ENCODE measurements at places on chromosomes 4 and X.

GRCh38 chr4:78662658-78663057, 111.1 kb downstream of the ANXA3 start:
- DNase-seq, result no peak

DNA sequence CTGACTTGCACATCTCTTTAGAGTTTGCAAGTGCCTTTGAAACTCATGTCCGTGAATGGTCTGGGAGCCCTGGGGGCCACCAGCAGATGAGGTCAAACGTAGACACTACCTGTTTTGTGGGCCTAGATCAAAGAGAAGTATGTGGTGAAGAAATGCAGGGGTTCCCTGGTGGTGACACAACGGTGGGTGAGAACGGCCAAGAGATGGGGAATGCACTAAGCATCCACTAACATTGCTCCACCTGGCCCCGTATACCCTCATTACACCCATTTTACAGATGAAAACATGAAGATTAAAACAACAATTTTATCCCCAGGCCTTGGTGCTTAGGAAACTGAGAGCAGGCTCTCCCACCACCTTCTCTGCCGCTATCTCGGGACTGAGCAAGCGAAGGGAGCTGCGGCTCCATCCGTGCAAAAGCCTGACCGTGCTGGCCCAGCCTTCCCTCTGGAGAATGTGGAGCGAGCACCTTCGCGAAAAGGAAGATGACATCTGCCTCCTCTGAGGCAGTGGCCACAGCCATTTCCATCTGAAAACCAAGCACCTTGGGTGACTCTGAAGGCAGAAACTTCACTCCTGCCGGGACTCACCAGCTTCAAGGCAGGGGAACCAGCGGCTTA, 91.9 kb downstream of the EVC2 start:
- DNase-seq, result no peak

DNA sequence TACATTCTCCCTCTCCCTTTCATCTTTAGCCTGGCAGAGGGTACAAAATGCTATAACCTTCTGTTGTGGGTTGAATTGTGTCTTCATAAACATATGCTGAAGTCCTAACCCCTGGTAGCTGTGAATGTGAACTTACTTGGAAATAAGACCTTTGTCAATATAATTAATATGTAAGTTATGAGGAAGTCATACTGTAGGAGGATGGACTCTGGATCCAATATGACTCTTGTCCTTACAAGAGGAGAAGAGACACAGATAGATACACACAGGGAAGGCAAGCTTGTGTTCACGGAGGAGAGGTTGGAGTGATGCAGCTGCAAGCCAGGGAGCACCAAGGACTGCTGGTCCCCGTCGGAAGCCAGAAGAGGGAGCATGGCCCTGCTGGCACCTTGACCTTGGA, 94.7 kb downstream of the SLC2A9 start:
- no peak for DNase-seq

DNA sequence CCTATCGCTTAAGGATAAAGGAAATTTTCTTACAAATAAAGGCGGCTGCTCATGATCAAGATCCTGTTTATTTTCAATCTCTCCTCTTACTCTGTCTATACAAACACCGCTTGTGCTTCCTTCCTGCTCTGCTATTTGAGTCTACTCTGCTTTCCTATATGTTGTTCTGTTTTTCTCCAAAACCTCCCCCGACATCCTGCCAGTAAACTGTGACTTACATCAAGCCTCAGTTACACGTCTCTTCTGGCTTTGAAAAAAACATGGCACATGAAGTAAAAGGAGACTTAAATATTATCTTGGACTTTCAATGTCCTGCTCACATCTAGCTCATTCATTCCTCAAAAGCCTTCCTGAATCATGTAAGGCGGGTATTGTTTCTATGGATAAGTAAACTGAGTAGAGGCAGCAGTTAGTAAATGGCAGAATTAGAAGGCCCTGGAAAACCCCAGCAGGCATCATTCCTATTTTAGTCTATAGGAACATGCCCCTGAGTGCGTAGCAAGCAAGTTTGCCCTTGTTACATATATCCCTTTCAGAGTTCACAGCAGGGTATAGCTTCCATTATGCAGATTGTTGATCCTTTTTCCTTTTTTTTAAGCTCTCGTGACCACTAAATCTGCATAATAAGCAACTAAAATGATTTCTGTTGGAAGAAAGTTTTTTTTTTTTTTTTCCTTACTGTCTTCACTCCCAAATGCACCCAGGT, 280.1 kb downstream of the RAPGEF2 start:
- peak; percentile 30 for DNase-seq

GRCh38 chr4:166049036-166049435, 176.0 kb downstream of the TLL1 start:
- DNase-seq, result no peak

- DNase-seq, result no peak
Observed at GRCh38 chr4:8209181-8209874, 10.2 kb downstream of the SH3TC1 start.

DNA sequence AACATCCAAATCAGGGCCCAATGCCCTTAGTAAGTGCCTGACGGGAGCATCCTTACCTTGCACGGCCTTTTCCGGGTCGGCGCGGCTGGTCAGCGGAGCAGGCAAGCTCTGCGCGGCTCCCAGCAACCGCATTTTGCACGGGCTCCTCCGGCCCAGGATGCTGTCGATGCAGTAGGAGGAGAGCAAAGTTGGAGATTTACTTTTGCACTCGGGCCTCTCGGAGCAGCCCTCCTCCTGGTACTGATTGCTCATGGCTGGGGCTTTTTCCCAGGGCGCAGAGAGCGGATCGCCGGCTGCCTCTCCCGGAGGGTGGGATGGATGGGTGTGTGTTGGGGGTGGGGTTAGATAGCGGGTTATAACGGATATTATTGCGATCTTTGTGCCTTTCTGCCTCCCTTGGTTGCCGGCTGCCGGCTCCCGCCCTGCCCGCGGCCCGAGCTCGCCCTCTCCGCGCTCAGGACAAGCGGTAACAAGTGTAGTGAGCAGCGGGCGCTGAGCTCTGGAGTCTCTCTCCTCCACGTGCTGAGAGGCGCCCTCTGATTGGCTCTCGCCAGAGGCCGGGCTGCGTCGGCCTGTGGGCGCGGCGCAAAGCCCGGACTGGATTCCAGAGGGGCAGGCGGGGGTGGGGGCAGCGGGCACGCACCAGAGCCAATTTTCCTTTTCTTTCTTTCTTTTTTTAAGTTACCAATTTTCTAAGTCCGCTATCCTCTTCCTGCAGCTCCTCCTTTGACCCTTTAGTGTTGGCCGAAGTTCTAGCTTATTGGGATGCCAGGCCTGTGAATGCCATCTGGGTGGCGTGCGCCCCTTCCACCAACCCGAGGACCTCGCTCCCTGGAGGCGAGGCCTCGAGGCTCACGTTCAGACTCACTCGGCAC, at the start of gene ARX:
TSS of gene ARX (minus strand) at position 480 of the 875 bp plus-strand sequence. CDS start at position 252, 228 bp downstream.
- DNase-seq, result peak; percentile 90

GRCh38 chr4:20544645-20545044, 155.6 kb upstream of the PACRGL start:
- DNase-seq, result no peak

GRCh38 chr4:156732634-156733033, 239.0 kb downstream of the PDGFC start:
- no peak for DNase-seq

- no peak for DNase-seq
Observed at GRCh38 chr4:37767546-37767945, 58.9 kb upstream of the PGM2 start.

GRCh38 chr4:71009086-71009485, 15.6 kb downstream of the DCK start:
- no peak for DNase-seq

DNA sequence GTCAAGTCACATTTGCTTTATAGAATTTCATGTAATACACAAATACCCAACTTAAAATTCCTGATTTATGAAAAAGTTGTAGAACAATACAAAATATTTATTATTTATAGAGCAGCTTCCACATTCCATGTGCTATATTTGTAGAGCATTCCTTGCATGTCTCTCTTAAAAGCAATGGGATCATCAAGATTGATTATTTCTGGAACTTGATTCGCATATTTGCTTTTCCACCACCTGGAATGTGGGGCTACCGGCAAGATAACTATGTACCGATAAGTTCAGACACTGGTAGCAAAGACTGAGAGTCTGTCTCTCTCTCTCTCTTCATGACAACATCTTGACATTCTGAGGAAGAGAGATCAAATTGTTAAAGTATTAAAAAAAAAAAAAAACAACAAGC, 59.3 kb downstream of the MAPK10 start:
- DNase-seq, result no peak

- no peak for DNase-seq
Observed at GRCh38 chr4:53861856-53862610, 202.4 kb downstream of the CHIC2 start.

GRCh38 chr4:52198294-52198693, 147.2 kb downstream of the SPATA18 start:
- DNase-seq, result no peak

GRCh38 chrX:79592259-79592658, 225.1 kb upstream of the ITM2A start:
- no peak for DNase-seq

DNA sequence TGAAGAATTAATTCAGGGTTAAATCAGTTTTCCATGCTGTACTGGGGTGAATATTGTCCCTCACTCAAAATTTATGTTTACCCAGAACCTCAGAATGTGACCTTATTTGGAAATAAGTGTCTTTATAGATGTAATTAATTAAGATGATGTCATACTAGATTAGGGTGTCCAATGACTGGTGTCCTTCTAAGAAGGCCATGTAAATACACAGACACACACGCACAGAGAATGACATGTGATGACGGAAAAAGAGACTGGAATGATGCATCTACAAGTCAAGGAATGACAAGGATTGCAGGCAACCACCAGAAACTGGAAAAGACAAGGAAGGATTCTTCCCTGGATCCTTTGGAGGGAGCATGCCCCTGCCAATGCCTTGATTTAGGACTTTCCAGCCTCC, 84.6 kb upstream of the GPR34 start:
- DNase-seq, result no peak

GRCh38 chr4:57119054-57119651, 9.0 kb upstream of the IGFBP7 start:
- DNase-seq, result peak; percentile 68

DNA sequence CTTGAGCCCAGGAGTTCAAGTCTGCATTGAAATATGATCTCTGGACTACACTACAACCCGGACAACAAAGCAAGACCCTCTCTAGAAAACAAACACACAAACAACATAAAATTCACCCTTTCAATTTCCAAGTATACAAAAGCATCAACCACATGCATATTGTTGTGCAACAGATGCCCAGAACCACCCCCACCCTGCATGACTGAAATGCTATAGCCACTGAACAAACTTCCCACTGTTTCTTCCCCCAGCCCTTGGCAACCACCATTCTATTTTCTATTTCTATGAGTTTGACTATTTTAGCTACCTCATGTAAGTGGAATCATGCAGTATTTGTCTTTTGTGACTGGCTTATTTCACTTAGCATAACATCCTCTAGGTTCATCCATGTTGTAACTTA, 14.2 kb upstream of the C4orf51 start:
- no peak for DNase-seq

GRCh38 chrX:70470850-70471289, 26.2 kb downstream of the DLG3 start:
- no peak for DNase-seq

GRCh38 chr4:158315706-158316105, 105.4 kb downstream of the TMEM144 start:
- no peak for DNase-seq

GRCh38 chr4:76556452-76556851, 121.4 kb downstream of the SHROOM3 start:
- DNase-seq, result no peak

GRCh38 chr4:20787940-20788665, 87.8 kb downstream of the PACRGL start:
- DNase-seq, result no peak

Data from ELF-1 (cell line).